Left lung (tissue), 14 donors: ENCODE measurements at places on chromosomes 7 and 10. TPM values are rescaled to one million over a fixed set of nuclear protein-coding genes. Genes with fewer than 3 reads are reported as not detected.

TRUB1 gene
- 26.6 TPM for polyA plus RNA-seq

SHOC2 gene
- polyA plus RNA-seq: 36.8 TPM

CRHR2 gene
- 0.41 TPM for polyA plus RNA-seq

CAMK1D gene
- 4.6 TPM for polyA plus RNA-seq

CYP3A4 gene
- polyA plus RNA-seq: 0.39 TPM

CYP26C1 gene
- not detected for polyA plus RNA-seq

ARPC1A gene
- 92.7 TPM for polyA plus RNA-seq

ODAD2 gene
- polyA plus RNA-seq: 6.5 TPM

FBXL13 gene
- 4.8 TPM for polyA plus RNA-seq

CPN1 gene
- polyA plus RNA-seq: not detected
